SK-MEL-5 (cell line): ENCODE measurements at places on chromosomes 1 and 21. TPM values are rescaled to one million over a fixed set of nuclear protein-coding genes. Genes with fewer than 3 reads are reported as not detected.

GRCh38 chr1:174746024-174746808, 253.5 kb upstream of the CACYBP start:
- DNase-seq: no peak

GRCh38 chr1:38025664-38026063, 13.1 kb downstream of the UTP11 start:
- DNase-seq: no peak

- DNase-seq: no peak
Measured at GRCh38 chr1:15337656-15338402, 71.9 kb upstream of the EFHD2 start.

- no peak for DNase-seq
Measured at GRCh38 chr1:26181586-26182382, 4.5 kb downstream of the CNKSR1 start.

The LAD1 gene
- total RNA-seq: 0.34 and 0.83 TPM in 2 replicates

- no peak for DNase-seq
Measured at GRCh38 chr1:113672491-113672890, 86.8 kb downstream of the PHTF1 start.

DNA sequence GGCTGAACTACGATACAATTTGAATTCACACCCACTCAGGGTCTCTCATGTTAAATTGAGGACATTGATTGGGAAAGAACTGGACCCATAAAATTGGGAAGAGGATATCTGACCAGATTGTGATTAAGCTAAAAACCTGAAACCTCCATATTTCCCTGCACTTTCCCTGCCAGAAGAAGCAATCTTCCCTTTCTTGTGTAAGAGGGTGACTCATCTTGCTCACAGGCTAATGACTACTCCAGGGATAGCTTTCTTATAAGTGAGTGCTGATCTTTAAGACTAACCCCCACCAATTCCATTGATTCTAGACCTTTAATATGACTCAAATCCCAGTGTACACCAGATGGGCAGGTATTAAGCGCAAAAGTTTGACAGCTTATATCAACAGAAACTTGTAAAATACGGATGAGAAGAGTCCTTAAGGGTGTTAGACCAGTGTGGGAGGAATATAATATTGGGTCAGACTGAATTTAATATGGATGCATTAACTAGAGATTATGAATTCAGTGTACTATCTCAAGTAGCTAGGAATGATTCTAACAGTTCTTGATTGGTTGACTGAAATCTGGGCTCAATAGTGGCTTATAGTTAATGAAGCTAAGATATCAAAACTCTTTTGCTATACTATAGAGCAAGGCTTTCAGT, 12.1 kb upstream of the SGIP1 start:
- no peak for DNase-seq

DNA sequence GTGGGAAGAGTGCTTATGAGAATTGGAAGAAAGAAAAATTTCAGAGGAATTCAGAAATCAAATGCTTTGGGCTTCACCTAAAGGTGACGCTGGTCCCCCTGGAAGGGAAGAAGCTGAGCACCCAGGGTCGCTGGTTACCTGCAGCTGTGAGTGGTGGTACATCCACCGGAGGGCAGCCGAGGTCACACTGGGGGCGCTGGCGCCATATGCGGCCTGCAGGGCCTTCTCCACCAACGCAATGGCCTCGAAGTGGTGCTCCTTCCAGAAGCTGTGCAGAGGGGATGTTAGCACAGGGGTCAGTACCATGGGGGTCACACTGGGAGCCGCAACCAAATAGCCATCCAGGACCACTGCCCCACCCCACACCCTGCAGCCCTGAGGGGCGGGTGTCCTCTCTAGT, 6.1 kb downstream of the AKR7A2 start:
- DNase-seq: no peak

DNA sequence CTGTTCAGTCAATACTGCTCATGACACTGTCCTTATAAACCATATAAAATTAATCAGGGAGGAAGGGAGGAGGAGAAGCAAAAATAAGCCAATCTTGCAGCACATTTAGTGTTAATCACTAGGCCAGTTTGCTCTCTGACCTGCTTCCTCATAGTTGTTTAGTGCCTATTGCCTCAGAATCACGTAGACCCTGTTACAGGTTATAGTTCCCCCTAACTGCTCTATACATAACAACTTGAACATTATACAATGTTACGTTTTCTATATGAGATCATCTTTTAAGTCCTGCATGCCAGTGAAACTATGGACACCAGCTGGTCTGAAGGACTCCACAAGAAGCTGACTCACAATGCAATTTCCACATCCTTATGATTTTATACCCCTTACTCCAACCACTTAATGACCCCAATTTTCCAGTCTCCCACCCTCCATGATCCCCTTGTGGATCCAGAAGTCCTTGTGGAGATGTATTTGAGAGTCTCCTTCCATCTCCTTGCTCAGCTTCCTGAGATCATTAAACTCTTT, 34.9 kb upstream of the TACSTD2 start:
- DNase-seq: no peak

The ALX3 gene
- total RNA-seq: not detected in 2 replicates

The ZNF672 gene
- 25.4 and 29.8 TPM in 2 replicates for total RNA-seq

GRCh38 chr1:59156526-59157199, 140.2 kb upstream of the FGGY start:
- DNase-seq: no peak

GRCh38 chr21:36845790-36846189, 120.7 kb downstream of the HLCS start:
- no peak for DNase-seq

GRCh38 chr1:9626201-9626608, 25.3 kb upstream of the PIK3CD start:
- no peak for DNase-seq

- DNase-seq: no peak
Measured at GRCh38 chr21:38985568-38986378, 180.0 kb downstream of the ETS2 start.

DNA sequence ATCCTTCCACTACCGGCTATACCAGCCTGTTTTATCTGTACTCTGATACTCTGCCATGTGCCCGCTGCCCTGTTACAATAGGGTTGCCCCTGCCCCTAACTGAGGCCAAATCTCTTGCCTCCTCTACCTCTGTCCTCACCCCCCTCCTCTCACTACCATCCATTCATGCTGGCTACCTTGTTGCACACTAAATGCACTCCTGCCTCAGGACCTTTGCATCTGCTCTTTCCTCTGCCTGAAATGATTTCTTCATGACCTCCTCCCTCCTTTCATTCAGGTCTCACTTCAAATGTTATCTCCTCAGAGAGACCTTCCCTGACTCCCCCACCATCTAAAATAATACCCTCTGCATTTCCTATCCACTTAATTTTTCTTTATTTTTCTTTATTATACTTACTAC, 7.7 kb upstream of the SYDE2 start:
- DNase-seq: no peak

- no peak for DNase-seq
Measured at GRCh38 chr1:28273216-28273860, 14.0 kb downstream of the SESN2 start.

DNA sequence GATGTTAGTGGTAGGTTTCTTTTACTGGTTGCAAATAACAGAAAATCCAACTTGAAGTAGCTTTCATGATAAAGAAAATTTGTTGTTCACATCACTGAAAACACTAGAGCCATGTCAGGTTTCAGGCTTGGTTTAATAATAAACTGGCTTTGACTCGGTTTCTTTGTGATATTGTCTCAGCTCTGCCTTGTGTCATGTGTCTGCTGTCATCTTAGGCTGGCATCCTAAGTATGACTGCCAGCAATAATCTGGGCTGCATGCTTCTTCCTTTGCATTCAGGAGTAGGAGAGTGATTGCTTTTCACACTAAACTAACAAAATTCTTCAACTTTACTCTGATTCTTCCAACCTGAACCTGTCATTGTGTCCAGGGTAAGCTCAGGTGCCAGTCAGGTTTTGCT, 474.0 kb upstream of the B3GALT2 start:
- no peak for DNase-seq

DNA sequence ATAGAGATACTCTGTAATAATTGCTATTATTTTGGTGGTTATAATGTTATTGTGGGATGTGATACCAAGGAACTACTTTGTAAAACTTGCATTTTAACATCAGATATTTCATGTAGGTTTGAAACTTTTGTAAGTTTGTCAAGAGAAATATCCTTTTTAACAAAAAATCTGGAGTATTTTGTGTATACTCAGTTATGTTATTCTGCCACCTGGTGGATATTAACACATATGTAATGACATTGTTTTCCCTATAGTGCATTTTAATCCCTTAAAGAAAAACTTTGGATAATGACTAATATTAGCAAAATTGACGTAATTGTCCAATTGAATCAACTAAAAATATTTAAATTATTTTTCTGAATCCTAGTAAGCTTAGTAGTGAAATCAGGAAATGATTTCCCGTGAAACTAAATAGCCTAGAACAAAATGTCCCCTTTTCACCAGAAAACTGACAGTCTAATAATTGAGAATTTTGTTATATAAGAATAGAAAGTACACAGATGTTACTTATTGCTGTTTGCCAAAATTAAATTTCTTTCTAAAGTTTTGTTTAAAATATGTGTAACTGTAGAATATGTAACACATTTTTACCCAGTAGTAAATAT, 39.6 kb downstream of the KCTD3 start:
- DNase-seq: peak; percentile 22

GRCh38 chr1:118649369-118650106, 338.6 kb downstream of the TBX15 start:
- no peak for DNase-seq

The GBP3 gene
- total RNA-seq: 0.08 TPM in 2 replicates

The FLAD1 gene
- 53.5 and 58.2 TPM in 2 replicates for total RNA-seq

DNA sequence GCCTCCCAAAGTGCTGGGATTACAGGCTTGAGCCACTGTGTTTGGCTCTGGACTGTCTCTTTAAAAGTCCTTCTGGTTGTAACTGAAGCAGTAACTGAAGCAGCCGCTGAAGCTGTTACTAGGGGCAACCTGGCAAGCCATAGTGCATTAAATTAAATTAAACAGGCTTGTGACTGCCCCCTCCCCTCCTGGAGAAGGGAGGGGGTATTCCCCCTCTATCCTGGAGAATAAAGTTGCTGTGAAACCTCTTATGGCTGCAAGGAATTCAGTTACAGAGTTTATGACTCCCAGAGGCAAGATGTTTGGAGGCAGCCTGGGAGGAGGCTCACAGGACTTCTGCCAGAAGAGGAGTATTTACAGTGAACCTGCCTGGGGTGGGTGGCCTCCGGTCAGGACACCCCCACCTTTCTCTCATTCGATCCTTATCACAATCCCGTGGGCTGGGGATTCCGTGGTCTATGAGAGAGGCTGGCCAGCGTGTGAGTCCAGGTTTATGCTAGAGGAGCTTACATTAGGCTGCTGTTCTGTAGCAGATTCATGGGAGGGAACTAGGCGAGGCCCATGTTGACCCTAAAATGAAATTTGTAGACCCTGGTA, 8.3 kb downstream of the TTC22 start:
- no peak for DNase-seq

- DNase-seq: peak; percentile 26
Measured at GRCh38 chr1:2968471-2968881, 52.8 kb upstream of the ACTRT2 start.

DNA sequence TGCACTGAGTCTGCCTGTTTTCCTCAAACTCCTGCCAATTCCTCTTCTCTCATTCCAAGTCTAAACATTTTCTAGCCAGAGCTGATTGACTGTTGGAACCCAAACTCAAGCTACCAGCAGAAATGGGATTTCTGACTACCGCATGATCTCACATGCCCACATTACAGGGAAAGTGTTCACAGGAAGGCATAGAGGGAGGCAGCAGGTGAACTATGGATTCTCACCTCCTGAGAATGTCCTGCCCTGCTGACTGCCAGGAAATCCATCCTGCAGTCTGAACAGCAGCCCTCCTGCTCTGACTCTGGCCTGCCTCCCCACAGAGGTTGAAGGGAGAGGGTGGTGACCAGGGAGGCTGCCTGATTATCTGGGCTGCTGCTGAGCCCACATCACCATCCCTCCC, 22.5 kb downstream of the IQGAP3 start:
- no peak for DNase-seq

DNA sequence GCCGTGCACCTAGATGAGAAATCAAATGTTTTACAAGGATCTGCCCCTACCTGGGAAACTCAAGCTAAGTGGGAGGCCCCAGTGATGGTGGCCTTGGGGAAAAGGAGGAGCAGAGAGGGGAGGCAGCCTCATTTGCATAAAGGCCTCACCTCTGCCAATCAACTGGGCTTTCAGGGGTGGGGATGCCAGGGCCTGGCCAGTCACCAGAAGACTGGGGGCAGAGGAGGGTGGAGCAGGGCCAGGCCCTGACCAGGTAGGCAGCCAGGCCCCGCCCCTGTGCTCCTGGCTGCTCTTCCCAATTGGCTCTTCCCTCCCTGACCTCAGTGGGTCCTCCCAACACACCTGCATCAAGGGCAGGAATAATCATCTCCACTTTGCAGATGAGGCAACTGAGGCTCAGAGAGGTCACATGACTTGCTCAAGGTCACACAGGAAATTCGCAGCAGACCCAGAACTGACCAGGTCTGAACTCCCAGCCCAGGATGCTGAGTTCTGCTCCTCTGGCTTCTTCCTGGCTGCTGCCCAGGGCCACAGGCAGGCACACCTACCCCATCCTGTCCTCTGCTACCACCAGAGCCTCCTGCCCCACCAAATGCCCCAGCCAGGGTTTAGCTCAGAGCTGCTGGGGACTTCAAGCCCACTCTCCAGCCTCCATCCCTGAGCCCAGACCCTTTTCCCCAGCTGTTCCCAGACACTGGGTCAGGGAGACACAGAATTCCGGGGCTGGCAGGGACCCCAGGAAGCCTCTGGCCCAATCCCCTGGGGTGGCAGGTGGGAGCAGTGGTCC, 677.9 kb downstream of the MATN1 start:
- no peak for DNase-seq

DNA sequence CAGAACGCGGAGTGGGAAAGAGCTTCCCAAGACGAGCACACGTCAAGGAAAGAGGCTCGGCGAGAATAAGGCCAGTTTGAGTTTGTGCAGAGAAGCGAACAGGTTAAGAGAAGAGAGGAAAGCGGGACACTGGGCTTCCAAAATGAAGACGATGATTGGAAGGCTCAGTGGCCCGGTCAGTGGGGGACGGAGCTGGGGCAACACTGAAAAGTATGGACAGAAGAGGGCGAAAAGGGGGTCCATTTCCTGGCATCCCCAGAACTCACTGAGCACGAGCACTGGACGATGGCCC, 258 bp downstream of the CCT3 start:
- no peak for DNase-seq

DNA sequence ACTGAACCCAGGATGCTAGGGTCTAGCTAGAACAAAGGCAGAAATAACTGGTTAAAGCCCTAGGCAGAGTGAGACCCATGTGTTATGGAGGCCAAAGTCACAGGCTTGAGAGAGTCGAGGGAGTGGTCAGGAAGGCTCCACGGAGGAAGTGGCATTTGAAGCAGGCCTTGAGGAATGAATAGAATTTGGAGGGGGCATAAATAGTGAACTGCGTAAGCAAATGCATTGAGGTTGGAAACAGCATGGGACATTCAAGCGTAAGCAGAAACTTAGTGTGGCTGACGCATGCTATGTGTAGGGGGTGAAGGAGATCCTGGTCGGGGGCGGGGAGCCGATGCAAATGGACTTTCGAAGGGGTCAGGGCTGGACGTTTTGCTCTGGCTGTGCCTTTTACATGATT, 11.5 kb downstream of the AZIN2 start:
- DNase-seq: no peak

GRCh38 chr1:18299441-18300338, 181.0 kb upstream of the KLHDC7A start:
- peak; percentile 34 for DNase-seq
